GM03348 (cell line): ENCODE measurements at places on chromosomes 6 and 20.

DNA sequence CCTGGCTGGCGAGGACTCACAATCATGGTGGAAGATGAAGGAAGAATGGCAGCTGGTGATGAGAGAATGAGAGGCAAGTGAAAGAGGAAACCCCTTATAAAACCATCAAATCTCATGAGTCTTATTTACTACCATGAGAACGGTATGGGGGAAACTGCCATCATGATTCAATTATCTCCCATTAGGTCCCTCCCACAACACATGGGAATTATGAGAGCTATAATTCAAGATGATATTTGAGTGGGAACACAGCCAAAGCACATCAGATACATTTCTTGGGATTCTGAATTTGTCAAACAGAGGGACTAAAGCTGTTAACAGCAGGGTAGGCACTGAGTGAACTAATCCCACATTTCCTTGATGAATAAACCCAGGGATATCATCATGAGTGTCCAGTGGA is 116.2 kb upstream of the PLCB4 start:
- DNase-seq: no peak

DNA sequence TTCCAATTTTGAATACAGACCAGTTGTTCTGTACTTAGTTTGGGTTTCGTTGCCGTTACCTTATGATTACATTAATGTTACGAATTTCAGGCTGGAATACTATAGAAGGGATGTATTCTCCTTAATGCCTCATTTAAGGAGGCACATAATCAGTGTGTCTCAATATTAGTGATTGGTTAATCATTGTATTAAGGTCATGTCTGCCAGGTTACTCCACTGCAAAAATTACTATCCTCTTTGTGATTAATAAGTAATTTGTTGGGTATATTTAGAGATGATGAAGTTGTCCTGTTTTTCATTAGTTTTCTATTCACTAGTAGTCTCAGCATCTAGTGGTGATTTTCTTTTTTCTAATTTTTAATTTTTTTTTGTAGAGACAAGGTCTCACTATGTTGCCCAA is 66.3 kb downstream of the CBFA2T2 start:
- no peak for DNase-seq

- no peak for DNase-seq
These were observed 21.0 kb downstream of the SULF2 start for GRCh38 chr20:47764154-47764733.

- DNase-seq: no peak
These were observed 5.6 kb downstream of the VGLL2 start for GRCh38 chr6:117270843-117271507.

- DNase-seq: no peak
These were observed 5.9 kb upstream of the SLCO4A1 start for GRCh38 chr20:62636446-62636845.

DNA sequence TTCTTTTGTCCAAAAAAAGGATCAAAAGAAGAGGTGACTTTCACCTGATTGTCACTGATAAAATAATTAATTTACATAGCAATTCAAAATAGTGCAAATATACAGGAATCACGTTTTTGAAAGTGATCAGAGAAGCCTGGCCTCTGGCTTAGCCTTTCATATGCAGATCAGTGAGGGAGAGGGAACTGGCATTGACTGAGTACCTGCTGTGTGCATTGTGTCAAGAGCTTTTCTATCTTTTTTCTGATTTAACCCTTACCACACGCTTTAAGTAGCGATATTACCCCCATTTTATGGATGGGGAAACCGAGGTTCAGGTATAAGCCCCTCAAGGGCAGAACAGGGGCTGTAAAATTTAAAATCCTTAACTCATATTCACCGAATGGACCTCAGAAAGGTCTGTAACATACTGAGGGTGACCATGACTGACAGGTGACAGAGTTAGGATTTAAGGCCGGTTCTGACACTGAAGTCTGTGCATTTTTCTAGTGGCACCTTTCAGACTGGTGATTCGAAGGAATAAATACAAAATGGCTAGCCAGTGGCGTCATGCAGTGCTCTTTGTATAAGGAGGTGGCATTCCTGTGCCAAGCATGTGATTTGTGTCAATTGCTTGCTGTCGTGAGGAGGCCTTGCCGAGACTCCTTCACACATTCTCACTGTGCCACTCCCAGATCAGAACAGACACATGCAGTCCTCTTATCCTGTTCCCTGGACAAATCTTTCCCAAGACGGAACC is 310.2 kb downstream of the TSHZ2 start:
- DNase-seq: no peak
